ENCODE measurements at places on chromosomes 13 and 19.
A peak's percentile ranks its signal among the peaks of the same experiment; 100 is the strongest.

DNA sequence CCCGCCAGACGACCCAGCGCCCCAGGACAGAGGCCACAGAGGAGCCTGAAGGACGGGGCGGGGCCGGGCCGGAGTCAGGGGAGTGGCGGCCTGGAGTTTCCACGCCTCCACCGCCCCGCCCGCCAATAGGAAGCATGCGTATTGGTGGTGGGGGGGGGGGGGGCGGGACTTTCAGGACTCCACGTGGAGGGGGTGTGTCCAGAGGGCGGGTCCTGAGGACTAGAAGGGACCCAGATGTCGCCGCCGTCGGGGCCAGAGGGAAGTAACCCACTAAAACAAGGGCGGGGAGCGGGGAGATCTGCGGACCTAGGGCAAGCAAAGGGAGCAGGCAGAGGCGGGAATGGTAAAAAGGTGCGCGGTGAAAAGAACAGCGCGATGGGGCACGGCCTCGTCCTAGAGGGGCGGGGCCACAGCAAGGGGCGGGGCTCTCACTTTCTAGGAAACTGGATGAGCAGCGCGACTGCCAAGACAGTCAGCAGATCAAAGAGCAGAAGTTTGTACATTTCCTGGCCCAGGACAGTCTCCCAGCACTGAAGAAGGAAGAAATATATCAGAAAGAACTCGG lies 2.8 kb upstream of the LENG1 start:
- DNase-seq = no peak

GRCh38 chr13:22482496-22483000 lies 698.2 kb upstream of the SGCG start:
- no peak for DNase-seq

DNA sequence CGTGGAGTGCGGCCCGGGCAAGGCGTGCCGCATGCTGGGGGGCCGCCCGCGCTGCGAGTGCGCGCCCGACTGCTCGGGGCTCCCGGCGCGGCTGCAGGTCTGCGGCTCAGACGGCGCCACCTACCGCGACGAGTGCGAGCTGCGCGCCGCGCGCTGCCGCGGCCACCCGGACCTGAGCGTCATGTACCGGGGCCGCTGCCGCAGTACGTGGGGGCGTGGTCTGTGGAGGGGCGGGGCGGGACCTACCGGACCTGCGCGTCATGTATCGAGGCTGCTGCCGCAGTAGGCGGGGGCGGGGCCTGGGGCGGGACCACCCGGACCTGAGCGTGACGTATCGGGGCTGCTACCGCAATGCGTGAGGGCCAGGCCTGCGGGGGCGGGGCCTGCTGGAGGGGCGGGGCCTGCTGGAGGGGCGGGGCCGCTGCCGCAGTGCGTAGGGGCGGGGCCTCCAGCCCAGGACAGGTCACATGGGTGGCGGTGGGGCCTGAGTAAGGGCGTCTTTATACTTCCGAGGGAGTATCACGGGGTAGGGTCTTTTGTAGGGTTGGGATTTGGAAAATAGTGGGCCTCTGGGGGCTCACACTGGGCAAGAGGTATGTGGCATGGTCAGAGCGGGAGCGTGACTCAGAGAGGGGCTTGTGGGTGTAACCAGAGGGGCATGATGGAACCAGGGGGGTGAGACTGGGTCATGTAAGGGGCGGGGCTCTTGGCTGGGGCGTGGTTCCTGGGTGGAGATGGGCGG lies 4.3 kb downstream of the FSTL3 start:
- DNase-seq = peak; percentile 92

DNA sequence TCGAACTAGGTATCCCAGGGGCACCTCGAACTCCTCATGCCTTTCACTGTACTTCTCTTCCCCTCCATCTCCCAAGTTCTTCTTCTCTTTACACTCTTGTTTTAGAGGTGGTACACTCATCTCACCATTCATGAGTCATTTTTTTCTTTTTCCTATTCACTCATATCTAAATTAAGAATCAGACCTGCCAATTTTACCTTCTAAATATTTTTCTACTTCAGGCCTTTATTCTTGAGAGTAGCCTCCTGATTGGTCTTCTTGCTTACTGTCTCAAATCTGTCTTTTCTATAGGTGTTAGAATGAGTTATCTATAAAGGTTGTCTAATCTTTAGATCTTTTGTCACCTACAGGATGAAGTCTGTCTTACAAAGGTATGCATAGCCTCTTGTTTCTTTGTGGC lies 20.7 kb downstream of the TDRD3 start:
- no peak for DNase-seq

DNA sequence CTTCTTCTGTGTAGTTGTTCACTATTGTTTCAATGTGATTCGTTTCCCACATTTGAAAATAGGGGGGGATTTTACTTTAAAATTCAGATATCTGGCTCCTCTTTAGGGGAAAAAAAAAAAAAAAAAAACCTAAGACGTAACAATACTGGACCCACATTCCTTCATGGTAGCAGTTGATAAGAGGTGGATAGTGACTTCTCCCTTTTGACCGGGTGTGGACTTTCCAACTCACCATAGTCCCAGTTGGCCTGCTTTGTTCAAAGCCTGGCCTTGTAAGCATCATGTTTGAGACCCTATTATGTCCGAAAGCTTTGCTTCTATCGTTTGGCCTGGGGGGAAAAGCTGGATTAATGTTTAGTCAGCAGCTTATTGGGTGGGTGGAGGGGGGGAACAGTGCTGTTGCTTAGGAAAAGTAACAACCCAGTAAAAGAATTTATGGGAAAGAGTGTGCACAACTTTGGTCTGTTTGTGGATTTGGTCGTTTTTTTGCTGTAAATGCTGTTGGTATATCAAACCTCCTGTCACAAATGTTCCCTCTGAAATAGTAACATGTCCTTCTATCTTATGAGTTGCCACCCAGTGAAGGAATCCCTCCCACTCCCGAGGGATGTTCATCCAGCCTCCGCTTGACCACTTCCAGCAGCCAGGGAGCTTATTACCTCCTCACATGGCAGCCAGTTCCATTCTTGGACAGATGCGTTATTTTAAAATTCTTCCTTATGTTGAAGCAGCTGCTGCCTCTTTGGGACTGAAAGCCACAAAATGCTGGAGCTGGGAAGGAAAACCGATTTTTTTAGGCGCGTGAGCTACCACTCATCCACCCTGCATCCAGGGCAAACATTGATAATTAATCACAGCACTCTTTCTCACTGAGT lies 10.4 kb downstream of the SAMD4B start:
- DNase-seq = no peak

GRCh38 chr19:29328586-29328985 lies 115.6 kb upstream of the UQCRFS1 start:
- no peak for DNase-seq

DNA sequence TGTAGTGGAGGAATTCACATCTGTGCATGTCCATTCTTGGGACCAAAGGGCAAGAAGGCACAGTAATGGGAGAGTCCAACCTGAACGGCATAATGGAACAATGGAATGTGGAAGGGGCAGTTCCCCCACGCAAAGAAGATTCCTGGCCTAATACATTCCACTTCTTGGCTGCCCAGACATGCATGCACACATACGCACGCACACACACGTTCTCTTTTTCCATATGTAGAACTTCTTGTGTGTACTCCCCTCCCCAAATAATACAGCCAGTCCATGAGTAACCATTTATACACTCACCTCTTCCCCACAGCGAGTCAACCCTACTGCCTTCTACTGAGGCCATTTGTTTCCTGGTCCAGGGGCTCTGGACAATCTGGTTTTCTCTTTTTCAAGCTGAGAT lies 6.0 kb upstream of the STK24 start:
- DNase-seq = no peak

GRCh38 chr13:51623473-51623872 lies 39.2 kb downstream of the WDFY2 start:
- no peak for DNase-seq

GRCh38 chr19:18975869-18976268 lies 34.9 kb upstream of the HOMER3 start:
- DNase-seq = no peak

- DNase-seq = no peak
Measured at GRCh38 chr13:77653301-77653700, 44.2 kb upstream of the SLAIN1 start.

- DNase-seq = no peak
Measured at GRCh38 chr13:30493658-30494381, 28.1 kb upstream of the HMGB1 start.

DNA sequence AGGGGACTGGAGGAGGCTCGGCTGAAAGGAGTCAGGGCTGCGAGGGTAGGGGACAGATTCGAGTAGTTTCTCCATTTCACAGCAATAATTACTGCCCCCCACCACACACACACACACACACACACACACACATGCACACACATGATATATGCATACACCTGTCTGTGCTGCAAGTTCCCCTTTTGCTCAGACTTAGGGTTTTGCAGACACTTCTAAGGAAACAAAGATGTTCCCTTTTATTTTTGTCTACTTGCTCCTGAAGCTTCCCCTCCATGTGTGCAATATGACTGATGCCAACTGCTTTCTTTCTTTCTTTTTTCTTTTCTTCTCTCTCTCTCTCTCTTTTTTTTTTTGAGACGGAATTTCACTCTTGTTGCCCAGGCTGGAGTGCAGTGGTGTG lies 13.4 kb downstream of the MBD3L2B start:
- no peak for DNase-seq

DNA sequence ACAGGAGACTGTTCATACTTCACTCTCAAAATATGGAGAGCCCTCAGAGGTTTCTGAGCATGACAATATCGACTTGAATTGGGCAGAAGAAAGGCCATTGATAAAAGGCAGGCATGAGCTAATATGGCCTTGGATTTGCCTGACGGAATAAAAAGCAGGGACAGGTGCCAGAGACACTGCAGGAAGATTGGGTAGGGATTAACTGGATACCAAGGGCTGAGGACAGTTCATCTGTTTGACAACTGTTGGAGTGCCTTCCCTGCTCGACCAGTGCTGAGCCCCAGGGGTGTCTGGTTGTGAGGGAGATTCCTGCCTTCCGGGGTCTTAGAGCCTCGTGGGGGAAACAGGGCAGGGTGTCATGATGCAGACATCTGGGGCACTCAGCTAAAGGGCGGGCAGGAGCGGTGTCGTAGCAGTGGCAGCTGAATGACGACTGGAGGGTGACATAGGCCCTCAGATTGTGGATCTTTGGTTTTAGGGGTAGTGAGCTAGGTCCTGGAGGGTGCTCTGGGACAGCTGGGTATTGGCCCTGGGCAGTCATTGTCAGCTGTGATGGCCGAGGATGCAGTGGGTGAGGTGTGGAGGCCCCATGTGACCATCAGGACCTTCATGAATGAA lies 12.3 kb downstream of the GATAD2A start:
- DNase-seq = no peak

- no peak for DNase-seq
Measured at GRCh38 chr19:46902402-46902766, 41.6 kb downstream of the ARHGAP35 start.

DNA sequence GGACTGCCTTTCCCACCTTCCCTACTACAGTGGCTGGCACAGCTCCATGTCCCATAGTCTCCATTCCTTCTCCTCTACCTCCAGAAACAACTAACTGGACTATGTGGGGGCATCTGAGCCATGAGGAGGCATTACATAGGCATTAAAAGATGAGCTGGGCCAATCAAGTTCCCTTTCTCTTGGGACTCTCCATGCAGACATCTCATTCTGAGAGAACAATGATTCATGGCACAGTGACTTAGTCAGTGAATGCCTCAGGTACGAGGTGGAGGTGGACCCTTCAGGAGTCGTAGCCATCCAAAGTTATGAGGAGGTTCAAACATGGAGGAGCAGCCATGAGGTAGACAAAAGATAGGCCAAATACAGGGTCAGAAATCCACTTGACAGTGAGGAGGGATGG lies 70.0 kb downstream of the GPC6 start:
- no peak for DNase-seq

DNA sequence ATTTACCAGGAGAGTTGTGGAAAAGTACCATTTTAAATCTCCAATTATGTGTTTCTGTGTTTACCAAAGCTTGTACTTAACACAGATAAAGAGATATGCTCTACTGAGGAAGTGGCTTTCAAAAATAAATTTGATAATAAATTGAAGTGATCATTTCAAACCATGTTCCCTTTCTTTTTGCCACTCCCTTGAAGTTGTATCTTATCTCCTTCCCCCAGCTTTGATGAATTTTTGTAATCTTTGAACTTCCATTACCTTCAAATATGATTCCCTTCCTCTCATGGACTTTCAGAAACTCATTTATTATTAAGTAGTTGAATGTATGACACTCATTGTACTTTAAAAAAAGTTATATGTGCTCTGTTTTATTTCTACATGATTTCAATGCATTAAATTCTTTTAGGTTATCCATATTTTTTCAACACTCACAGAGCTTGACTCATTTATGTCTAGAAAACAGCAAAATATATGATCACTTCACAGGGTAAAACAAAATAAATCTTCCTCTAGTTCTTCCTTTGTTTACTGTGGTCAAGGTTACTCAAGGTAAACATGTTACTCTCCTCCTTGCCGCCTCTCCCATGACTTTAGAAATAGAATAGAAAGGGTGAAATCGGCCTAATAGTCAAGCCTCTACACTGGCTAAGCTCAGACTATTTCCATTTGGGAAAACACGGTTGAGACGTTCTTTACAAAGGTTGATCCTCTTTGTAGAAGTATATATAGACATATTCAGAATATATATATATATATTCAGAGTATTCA lies 251.2 kb upstream of the SPRY2 start:
- no peak for DNase-seq

DNA sequence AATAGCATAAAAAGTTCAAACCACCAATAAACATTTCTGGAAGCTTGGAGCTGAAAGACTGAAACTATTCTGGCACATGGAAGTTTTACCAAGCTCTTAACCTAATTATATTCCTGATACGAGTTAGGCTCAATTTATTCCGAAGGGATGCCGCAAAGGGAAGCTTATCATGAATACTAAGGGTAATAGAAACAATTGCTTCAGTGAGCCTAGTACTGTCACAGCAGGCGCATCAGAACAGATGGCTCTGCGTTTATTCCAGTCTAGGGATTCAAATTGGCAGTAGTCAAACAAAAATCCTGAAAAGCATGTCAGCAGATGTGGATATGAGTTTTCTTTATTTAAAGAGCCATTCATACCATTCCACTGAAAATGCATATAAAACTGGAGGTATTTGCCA lies 779.5 kb downstream of the GPC5 start:
- DNase-seq = no peak

DNA sequence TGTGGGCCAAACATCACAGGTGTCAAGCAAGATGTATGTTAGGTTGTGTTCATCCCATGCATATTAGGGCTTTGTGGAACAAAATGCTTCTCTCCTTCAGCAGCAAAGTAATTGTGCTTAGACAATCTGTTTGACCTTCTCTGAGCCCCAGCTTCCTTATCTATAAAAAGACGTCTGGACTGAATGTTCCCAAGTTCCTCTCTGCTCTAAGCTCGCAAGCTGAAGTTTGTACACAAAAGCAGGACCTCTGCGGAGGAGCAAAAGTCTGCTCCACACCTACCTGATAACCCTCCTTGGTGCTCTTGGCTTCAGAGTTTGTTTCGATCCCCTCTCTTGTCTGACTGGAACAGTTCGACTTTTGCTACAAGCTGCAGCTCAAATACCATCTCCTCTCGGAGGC lies 95.7 kb upstream of the UBL3 start:
- DNase-seq = no peak

Measured in ACHN (cell line).